ENCODE measurements at places on chromosomes 13 and 19.

DNA sequence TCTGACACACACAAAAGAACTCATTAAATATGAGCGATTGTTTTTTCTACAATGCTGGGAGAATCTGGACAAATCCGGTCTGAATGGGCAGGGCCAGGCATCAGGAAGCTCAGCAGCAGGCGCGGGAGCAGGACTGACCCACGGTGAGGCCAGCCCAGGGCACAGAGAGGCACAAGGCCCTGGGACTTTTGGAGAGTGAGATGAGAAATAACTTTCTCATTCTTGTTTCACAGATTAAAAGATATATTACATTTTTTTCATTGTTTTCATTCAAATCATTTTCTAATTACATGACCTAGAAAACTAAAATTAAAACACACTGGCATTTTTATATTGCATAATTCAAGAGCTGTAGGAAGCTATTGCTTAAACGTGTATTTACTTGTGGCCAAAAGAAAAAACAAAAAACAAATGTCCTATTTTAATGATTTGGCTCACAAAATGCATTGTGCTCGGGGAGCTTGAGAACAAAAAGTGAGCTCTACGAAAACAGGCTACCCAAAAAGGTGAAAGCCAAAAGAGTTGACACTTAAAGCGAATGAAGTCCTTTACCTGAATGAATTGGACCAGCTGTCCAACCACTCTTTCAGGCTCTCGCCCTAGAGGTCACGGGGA, 133.1 kb downstream of the TNFRSF19 start:
- no peaks in the 10 kb centered on the region for H3K36me3 ChIP-seq
- no peak overlapping the region for H3K27ac ChIP-seq
- DNase-seq = no peak
- H3K4me3 ChIP-seq = no peak overlapping the region
- H3K27me3 ChIP-seq = no peaks in the 10 kb centered on the region

DNA sequence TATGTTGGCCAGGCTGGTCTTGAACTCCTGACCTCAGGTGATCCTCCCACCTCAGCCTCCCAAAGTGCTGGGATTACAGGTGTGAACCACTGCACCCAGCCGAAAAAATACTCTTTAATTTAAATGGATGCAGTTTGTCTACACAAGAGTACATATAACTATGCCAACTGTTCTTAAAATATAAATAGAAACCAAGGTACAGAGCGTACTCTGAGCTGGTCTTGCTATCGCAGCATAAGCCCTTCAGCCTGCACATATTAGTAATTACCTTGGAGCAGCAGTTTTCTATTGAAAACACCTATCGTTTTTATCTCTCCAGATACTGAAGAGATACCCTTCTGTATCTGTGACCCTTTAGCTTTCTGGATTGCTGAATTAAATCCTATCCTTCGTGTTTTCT, 3.4 kb downstream of the ZNF682 start:
- H3K4me1 ChIP-seq = peaks cover 18% of the 10 kb centered on the region
- peaks cover 39% of the 10 kb centered on the region for H3K36me3 ChIP-seq
- no peak overlapping the region for H3K27ac ChIP-seq
- no peaks in the 10 kb centered on the region for H3K27me3 ChIP-seq

GRCh38 chr13:106063591-106064313, 471.7 kb downstream of the EFNB2 start:
- H3K27me3 ChIP-seq = no peaks in the 10 kb centered on the region
- DNase-seq = no peak
- no peak overlapping the region for H3K27ac ChIP-seq
- no peak overlapping the region for H3K4me3 ChIP-seq

DNA sequence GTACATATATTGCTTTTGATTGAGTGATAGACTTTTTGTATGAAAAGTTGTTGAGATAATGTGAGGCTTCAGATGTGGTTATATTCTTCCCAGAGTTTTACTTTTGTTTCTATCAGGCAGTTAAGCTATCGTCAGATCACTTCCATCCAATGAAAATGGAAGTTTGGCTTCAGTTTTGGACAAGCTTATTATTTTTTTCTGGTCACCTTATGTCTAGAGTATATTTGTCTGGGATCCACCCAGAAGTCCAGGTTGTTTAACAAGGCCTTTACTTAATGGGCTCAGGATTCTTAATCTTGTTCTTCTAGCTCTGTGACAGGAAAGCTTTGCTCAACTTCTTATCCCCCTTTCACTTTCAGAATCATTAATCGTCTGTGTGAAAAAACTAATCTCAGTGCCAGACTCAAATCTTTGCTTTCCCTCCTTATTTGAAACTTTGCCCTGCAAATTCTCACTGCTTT, 150.9 kb downstream of the PDS5B start:
- peaks cover 48% of the 10 kb centered on the region for H3K36me3 ChIP-seq
- peak overlapping the region; percentile 73 for H3K4me3 ChIP-seq
- peaks cover 57% of the 10 kb centered on the region for H3K4me1 ChIP-seq
- H3K27me3 ChIP-seq = no peaks in the 10 kb centered on the region
- DNase-seq = peak; percentile 10
- H3K27ac ChIP-seq = peak overlapping the region; percentile 96

DNA sequence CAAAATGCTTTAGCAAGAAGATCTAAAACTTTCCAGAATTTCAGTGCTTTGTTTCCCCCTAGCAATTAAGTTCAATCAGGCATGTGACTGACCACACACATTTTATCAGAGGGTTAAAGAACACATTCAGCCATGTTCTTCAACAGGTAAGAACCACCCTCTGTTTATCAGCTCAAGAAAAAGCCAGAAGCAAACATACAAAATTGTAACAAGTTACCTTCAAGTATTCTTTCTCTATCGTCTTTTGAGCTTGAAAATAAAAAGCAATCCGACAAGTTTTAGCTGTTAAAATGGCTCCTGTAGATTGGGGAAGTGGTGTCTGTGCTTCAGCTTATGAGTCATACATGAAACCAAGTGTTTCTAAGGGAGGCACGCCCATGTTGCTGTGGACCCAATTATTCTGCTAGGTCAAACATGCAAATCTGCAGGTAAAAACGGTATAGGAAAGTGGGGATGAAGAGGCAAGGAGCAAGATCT, at the start of gene ELF1:
Gene ELF1, minus strand, starts transcription at position 306 of the 477 bp plus-strand sequence. CDS start 37,262 bp downstream, outside the sequence.
- peak within 1 kb of the TSS; percentile 98 for H3K4me3 ChIP-seq
- H3K27ac ChIP-seq = peak within 1 kb of the TSS; percentile 97
- peaks cover 23% of the 10 kb centered on the region for H3K36me3 ChIP-seq
- peaks cover 45% of the 10 kb centered on the region for H3K4me1 ChIP-seq
- DNase-seq = peak; percentile 80

DNA sequence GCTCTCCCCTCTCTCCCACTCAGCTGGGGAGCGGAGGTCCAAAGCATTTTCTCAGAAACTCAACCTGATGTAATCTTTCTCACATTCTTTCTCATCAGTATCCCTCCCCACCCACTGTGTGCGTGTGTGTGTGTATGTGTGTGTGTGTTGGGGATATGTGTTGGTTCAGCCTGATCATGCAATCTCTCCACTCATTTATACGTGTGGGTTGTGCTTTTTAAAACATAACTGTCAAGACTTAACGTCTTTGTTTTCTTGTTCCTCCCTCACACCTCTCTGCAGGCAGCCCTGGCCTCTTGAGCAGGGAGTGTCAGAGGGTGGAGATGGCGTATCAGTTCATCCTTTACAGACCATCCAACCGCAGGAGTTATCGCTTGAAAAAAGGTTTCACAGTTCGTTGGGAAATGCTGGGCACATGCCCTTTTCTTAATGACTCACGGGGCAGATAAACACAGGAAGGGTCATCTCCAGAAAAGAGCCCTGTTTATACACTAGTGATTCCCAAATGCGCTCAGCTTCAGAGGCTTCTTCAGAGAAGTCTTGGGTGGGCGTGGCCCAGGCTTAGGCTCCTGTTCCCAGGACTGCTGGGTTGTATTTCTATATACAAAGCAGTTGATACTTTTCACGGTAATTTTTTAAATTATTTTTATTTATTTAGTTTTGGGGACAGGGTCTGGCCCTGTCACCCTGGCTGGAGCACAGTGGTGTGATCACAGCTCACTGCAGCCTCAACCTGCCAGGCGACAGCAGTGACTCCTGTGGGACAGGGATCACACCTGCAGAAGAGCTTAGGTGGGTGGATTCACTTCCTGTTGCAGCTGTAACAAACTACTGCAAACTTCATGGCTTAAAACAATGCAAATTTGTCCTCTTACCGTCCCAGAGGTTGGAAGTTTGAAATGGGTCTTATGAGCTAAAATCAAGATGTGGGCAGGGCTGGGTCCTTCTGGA, 60.3 kb downstream of the CCDC70 start:
- H3K4me3 ChIP-seq = no peak overlapping the region
- H3K36me3 ChIP-seq = no peaks in the 10 kb centered on the region
- H3K4me1 ChIP-seq = peaks cover 26% of the 10 kb centered on the region
- H3K27me3 ChIP-seq = no peaks in the 10 kb centered on the region

DNA sequence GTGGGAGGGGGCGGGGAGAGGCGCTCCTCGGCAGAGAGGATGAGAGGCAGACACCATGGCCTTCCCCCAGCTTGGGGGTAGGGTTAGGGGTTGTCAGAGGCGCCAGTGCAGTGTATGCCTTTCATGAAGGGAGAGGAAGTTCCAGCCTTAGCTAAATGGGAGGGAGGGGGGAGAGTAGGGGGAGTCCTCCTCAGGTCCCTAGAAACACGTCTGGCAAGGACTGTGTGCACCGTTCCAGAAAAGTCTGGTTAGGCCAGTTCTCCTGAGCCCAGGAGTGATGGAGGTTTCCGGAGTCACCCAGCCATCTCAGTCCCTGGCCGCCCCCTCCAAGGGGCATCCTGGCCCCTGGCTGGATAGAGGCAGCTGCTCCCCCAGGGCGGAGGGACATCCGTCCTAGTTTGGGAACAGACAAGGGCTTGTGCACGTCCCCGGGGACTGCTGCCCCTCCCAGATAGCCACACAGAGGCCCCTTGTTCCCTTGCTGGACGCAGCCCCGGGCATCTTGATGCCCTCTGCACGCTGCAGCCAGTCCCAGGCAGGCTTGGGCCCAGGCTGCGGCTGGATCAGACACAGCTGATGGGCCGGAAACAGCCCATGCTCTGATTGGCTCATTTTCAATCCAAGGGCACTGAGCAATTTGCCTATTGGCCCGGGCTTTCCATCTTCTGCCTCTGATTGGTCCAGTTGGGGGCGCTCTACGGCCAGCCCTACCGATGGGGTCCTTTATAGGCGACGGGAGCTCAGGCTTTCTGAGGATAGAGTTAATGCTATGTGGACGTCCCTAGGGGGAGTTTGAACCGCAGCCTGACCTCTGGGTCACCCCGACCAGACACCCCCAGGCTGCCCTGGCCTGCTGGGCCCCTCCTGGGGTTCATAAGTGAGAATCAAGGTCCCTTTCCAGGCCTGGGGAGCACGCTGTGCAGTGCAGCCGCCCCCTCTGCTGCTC, 3.8 kb downstream of the S1PR2 start:
- H3K4me1 ChIP-seq = peaks cover 13% of the 10 kb centered on the region
- no peak for DNase-seq
- H3K4me3 ChIP-seq = no peak overlapping the region
- H3K36me3 ChIP-seq = no peaks in the 10 kb centered on the region

DNA sequence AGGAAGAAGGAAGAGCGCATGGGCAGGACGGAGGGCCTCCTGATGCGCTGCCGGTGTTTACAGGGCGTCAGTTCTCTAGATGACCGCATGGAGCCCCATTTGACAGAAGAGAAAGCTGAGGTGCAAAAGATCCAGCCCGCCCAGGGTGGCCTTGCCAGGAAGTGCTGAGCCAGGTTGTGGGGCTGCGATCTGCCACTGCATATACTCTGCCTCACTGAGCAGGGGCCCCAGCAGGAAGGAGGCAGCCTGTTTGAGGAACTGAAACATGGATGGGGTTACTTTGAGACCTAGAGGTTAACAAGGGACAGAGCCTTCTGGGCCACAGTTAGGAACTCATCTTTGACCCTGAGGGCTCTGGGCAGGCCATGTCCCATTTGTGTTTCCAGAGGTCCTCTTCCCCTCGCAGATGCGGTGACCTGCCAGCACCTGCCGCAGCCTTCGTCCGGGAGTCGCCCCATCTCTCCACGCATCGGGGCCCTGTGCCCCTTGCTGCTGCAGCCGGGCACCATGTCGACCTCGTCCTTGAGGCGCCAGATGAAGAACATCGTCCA, 3.2 kb downstream of the EPN1 start:
- H3K4me1 ChIP-seq = peaks cover 49% of the 10 kb centered on the region
- peaks cover 29% of the 10 kb centered on the region for H3K36me3 ChIP-seq
- H3K4me3 ChIP-seq = no peak overlapping the region
- DNase-seq = no peak

DNA sequence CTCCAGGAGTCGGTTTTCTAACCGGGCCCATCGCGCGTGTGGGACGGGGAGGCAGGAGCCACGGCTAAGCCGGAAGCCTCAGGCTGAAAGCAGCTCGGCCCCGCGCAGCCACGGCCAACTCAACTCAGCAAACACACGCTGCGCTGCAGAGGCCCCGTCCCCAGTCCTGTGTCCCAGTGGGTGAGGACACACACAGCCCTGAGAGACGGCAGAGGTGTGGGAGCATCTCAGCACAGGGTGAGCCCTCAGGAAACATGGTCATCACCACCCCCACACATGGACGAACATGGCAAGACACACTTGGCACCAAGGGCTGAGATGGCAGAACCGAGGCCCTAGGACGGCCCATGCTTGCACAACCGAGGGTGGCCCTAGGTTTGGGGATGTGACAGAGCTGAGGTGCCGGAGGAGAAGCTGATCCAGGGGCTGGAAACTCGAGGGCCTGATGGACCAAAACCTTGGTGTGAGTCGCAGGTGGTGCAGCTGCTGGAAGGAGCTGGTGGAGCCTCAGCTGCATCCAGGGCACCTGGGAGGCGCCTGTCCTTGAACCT, 29.0 kb upstream of the C13orf46 start:
- H3K4me3 ChIP-seq = no peak overlapping the region
- H3K27me3 ChIP-seq = no peaks in the 10 kb centered on the region

DNA sequence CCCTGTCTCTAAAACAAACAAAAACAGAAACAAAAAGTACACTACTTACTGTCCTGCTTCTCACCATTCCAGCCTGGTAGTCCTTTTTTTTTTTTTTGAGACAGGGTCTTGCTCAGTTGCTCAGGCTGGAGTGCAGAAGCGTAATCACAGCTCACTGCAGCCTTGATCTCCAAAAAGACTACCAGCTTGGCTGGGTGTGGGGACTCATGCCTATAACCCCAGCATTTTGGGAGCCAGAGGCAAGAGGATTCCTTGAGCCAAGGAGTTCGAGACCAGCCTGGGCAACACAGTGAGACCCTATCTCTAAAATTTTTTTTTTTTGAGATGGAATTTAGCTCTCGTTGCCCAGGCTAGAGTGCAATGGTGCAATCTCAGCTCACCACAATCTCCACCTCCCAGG, 5.1 kb upstream of the GDF15 start:
- H3K4me1 ChIP-seq = peaks cover 2% of the 10 kb centered on the region
- H3K4me3 ChIP-seq = no peak overlapping the region
- no peak overlapping the region for H3K27ac ChIP-seq
- no peak for DNase-seq
- no peaks in the 10 kb centered on the region for H3K36me3 ChIP-seq
- H3K27me3 ChIP-seq = peaks cover 17% of the 10 kb centered on the region

GRCh38 chr19:51811344-51811743, 16.4 kb downstream of the FPR3 start:
- no peaks in the 10 kb centered on the region for H3K27me3 ChIP-seq
- no peaks in the 10 kb centered on the region for H3K4me1 ChIP-seq
- H3K36me3 ChIP-seq = no peaks in the 10 kb centered on the region
- DNase-seq = no peak

GRCh38 chr19:5308451-5309437, 31.9 kb downstream of the PTPRS start:
- H3K27me3 ChIP-seq = no peaks in the 10 kb centered on the region
- H3K27ac ChIP-seq = no peak overlapping the region
- no peaks in the 10 kb centered on the region for H3K4me1 ChIP-seq
- no peak overlapping the region for H3K4me3 ChIP-seq
- H3K36me3 ChIP-seq = no peaks in the 10 kb centered on the region

Measured in activated CD4-positive, alpha-beta T cell treated with anti-CD3 and anti-CD28 coated beads, Interleukin-2, amount 10 ng/mL, durations not matched to agents 7 days and 5 days (primary cell).